ENCODE measurements at places on chromosomes 16 and 17.
A peak's percentile ranks its signal among the peaks of the same experiment; 100 is the strongest.

DNA sequence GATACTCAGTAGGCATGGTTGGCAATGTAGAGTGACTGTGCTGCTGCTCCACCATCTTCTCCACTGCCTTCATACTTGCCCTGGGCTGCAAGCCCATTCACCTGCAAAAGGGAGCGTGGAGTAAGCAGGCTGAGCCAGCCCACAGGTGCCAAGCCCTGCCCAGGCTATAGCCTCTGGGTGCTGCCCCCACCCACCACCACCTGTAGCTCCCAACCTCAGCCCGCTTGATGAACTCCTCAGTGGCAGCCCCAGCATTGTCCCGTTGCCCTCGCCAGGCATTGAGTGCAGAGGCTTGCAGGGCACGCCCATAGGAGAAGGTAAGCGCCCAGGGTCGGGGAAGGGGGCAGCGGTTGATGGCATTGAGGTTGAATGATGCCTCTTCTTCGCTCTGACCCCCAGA, 2.2 kb upstream of the PIGS start:
- DNase-seq: no peak

GRCh38 chr16:12470311-12471229, 333.1 kb downstream of the CPPED1 start:
- peak; percentile 56 for DNase-seq

DNA sequence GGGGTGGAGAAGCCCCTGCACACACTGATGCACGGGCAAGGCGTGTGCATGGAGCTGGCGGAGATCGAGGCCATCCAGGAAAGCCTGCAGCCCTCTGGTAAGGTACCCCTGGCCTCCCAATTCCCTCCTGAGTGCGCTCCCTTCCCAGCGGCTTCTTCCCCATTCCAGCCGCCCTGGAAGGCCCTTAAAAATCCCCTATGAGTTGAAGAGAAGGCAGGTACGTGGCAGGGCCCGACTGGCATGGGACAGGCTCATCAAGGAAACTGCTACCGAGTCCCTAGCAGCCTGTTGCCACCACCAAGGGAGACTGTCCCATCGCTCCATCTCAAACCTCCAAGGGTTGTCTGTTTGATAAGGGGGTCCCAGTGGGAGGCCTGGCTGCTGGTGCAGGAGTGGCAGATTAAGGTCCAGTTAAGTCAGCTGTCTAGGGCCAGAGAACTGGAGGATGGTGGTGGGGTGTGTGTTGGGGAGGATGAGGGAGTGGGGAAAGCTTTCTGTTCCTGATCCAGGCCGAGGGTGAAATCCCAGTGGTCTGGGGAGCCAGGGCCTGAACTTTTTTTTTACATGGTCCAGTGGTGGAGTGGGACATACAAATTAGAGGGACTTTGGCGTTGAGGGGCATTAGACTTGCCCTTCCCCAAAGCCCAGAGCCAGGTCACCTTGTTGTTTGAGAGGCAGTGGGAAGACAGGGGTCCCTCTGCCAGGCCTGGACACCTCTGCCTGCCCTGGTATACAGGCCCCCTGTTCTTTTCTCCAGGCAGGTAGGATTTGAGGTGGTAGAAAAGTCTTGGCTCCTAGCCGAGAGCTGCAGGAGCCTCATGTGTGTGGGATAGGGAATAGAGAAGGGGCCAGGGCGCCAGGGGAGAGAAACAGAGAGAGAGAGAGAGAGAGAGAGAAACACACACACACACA, 994 bp downstream of the IGFBP4 start:
- DNase-seq: no peak

- DNase-seq: no peak
These were observed 65.1 kb upstream of the METRNL start for GRCh38 chr17:83014297-83014696.

DNA sequence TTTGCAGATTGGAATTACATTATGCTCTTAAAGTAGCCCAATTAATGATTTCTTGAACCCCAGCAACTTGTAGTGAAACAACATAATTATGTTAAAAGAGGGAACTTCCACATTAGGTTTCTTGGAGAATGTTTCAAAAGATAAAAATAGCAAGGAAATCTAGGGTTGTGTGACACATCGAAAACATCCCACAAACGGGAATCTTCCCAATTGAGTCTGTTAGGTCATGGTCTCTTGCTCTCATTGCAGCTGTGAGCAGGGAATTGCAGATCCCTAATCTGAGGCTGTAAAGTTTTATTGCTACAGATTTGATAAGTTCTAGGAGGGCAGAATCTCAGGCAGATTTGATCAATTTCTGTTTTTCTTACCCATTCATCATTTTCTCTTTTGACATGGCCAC, 6.7 kb upstream of the LPO start:
- DNase-seq: no peak

DNA sequence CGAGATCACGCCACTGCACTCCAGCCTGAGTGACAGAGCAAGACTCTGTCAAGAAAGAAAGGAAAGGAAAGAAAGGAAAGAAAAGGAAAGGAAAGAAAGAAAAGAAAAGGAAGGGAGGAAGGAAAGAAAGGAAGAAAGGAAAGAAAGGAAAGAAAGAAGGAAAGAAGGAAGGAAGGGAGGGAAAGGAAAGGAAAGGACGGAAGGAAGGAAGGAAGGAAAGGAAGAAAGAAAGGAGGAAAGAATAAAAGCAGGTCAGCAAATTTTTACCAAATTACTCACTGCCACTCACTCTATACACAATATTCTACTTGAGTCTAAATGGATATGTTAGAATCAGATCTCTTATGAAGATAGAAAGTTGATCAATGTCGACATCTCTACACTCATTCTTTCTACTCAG, 49.8 kb downstream of the RND2 start:
- DNase-seq: no peak

DNA sequence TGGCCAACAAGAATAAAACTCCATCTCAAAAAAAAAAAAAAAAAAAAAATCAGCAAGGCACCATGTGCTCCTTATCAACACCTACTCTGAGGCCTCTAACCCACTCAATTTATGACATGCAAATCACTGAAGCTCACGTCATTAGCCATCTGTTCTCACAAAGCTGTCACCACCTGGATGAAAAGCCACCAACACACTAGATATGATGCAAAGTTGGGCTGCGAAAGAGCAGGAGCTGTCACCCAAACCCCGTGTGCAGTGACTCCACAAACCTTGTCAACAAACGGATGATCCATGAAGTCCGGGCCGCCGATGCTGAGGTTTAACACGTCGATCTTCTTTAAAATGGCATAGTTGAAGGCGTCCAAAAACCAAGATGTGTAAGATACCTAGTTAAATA, 25.3 kb downstream of the MBTPS1 start:
- no peak for DNase-seq

DNA sequence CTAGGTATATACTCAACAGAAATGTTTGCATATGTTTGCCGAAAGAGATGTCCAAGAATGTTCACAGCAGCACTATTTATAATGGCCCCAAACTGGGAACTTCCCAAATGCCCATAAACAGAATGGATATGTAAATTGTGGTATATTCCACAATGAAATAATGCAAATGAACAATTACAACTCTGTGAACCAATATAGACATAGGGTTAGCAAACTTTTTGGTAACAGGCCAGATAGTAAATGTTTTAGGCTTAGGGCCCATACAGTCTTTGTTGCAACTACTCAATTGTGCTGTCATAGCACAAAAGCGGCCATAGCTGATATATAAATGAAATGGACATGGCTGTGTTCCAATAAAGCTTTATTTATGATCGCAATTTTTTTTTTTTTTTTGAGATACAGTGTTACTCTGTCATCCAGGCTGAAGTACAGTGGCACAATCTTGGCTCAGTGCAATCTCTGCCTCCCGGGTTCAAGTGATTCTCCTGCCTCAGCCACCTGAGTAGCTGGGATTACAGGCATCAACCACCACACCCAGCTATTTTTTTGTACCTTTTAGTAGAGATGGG, 16.5 kb downstream of the XYLT1 start:
- DNase-seq: no peak

- no peak for DNase-seq
These were observed 16.7 kb upstream of the TUBG2 start for GRCh38 chr17:42642336-42642735.

- DNase-seq: no peak
These were observed 41.1 kb downstream of the TNRC6C start for GRCh38 chr17:77999413-78000173.

DNA sequence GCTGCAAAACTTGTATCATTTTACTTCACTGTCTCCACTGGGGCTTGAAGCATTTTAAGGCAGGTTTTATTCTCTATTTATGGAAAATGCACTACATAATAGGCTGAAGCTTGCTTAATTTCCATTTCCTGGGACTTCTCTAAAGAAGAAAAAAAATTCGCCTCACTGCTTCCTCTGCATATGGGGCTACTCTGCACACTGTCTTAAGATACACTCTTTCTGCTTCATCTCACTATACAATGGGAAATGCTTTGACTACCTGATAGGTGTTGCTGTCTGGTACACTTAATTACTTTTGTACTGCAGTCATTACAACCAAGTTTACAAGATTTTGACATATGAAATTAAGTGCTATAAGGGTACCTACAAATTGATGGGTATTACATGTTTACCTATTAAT, 466.0 kb downstream of the KCNJ18 start:
- no peak for DNase-seq

- DNase-seq: no peak
These were observed 36.8 kb downstream of the ADCY7 start for GRCh38 chr16:50303041-50303604.

GRCh38 chr17:34579979-34580684, 750 bp downstream of the TMEM132E start:
- peak; percentile 49 for DNase-seq

GRCh38 chr17:3885271-3885670, 7.6 kb downstream of the CAMKK1 start:
- DNase-seq: no peak

- no peak for DNase-seq
These were observed 124.2 kb downstream of the METRNL start for GRCh38 chr17:83203472-83204221.

DNA sequence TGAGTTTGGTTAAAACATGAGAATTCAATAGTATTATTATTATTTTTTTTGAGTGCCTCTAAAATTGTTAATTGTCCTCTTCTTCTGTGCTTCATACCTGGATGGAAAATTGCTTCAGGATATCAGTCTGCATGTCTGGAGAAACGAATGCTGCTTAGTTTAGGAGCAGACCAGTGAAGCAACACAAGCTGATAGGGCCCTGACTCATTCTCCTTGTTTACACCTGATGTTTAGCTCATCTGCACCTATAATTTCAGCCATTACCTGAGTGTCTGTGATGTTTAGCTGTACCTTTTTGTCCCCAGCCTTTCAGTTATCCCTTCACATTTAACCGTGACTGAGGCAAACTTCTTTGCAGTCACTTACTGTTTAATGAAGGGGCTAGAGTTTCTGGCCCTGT, 14.8 kb downstream of the SNTB2 start:
- DNase-seq: no peak

DNA sequence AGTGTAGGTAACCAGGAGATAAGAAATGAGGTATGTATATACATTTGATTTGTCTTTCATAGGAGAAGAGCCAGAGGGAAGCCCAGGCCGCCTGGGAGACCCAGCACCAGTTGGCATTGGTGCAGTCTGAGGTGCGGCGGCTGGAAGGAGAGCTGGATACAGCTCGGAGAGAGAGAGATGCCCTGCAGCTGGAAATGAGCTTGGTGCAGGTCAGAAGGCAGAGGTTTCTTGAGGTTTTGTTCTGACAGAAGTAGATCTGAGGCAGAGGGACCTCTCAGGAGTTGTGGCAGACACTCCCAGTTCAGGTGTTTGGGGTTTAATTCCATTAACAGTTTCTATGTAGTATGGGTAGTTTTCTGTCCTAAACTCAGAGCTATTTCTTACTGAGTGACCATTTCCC, 8.0 kb downstream of the CNTROB start:
- DNase-seq: no peak

DNA sequence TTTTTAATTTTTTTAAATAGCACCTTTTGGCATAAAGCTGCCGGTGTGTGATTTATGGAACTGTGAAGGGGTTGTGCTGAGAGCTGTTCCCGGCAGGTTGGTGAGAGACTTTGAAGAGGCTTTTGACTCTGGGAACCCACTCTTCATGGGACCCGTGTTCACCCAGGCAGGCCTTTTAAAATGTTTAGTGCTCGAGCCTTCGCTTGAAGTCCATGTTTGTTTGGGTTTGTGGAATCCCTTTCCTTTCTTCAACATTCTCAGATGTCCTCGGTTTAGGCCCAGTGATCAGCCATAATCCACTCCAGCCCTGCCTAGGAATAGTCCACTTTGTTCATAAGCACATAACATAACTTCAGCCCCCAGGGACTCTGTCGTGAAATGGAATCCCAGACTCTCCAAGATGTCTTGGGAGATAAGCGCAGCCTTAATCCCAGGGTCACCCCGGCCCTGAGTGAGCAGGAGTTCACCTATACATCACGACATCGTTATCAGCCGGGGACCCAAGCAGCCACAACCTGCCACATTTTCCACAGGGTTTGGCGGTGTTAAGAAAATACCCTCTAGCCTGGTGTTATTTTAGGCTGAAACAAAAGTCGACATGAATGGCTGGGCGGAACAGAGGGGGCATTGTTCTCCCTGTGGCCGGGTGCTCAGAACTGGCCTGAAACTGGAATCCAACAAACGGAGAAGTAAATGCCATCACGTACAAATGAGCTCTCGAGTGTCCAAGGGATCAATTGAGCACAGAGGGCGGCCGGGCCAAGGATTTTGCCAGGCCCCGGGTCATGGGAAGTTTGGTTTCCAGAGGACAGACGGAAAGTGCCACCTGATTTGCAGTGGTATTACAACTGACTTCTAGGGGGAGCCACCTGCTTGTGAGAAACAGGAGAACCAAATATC, 145.7 kb upstream of the IRX3 start:
- DNase-seq: peak; percentile 64

GRCh38 chr16:8655184-8655717, 19.2 kb upstream of the ABAT start:
- DNase-seq: no peak

DNA sequence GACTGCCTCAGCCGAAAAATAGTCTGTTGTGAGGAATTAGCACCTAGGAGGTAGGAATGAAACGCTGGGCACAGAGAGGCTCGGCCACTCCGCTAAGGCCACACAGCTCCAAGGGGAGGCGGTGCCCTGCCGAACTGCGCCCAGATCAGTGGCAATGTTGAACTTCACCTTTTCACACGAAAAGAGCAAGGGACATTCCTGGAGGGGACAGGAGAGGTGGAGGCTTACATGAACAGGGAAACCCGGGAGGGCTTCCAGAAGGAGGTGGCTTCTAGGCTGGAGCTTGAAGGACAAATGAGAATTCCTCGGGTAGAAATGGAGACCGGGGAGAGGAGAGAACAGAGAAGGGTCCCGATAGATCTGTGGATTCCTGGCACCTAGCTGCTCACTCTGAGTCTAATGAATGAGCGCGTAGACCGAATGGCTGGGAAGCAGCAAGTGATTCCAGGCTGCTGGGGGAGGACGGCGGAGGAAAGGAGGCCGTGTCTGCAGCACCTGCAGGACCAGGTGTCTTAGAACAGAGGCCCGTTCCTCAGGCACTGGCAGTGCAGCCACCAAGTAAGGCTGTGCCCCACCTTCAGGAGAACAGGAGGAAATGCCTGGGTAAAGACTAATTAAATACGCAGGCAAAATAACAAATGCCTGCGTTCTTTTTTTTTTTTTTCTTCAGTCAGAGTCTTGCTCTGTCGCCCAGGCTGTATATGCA, 722 bp upstream of the SLC38A10 start:
- DNase-seq: no peak

GRCh38 chr16:79800016-79800608, 199.6 kb upstream of the MAF start:
- no peak for DNase-seq

GRCh38 chr16:13109171-13109570, 207.8 kb downstream of the SHISA9 start:
- no peak for DNase-seq

- no peak for DNase-seq
These were observed 22.9 kb downstream of the BANP start for GRCh38 chr16:87974178-87974577.
